ENCODE measurements at places on chromosomes 3 and 15.

- DNase-seq: no peak
Observed at GRCh38 chr3:43024181-43024885, 45.2 kb downstream of the GASK1A start.

DNA sequence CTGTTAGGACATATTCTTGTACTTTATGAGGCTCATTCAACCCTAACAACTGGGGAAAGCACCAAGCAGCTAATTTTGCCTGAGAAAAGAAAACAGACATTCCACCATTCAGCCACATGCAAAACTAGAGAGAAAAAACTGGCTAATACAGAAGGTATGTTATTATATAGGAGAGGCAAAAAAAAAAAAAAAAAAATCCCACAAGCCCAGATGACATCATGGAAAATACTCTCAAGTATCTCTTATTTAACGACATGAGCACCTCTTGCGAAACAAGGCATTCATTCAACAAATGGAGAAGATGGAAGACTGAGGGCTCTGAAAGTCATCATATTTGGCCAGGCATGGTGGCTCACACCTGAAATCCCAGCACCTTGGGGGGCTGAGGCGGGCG is 61.5 kb downstream of the PRICKLE2 start:
- DNase-seq: no peak

DNA sequence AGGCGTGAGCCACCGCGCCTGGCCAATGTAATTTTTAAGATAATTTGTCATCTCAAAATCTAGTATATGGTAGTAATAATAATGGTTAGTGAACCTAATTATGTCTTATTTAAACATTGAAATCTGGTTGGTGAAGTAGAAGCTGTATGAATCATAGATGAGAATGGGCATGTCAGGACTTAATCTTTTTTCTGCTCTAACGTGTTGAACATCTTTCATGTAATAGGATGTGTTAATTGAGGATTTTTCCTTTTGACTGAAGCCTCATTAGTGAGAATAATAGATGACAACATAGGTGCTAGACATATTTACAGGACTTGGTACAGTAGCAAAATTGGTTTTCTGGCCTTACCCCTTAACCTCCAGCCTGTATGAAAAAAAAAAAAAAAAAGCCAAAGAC is 835.6 kb downstream of the IGSF11 start:
- no peak for DNase-seq

GRCh38 chr3:115022199-115022598 is 124.9 kb downstream of the ZBTB20 start:
- DNase-seq: no peak

DNA sequence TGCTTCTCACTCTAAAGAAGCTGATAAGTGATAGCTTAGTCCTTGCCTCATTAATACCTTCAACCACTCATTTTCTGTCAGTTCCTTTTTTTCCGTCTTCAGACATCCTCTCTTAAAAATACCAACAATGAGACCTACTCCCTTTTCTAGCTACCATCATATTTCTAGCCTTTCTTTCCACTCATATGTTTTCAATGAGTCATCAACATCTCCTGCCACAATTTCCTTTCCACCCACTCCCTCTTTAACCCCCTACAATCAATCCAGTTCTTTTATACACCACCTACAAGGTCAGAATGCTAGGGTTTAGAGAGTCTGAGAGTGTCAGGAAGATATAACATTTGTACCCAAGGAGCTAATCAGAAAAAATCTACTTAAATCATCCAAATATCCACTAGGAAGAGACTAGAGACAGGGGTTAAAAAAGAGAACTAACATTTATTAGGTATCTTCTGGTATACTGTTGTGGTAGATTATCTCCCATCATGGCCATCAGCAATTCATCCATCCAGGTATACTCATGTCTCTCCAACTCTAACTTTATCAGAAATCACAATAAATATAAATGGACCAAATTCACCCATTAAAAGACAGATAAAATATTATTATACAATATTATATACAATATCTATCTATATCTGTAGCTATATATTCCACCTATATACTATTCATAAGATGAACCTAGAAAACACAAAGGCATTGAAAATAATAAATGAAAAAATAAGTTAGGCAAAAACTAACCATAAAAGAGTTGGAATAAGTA is 42.5 kb downstream of the MYLK start:
- no peak for DNase-seq

- DNase-seq: no peak
Observed at GRCh38 chr3:17195856-17196604, 311.3 kb downstream of the PLCL2 start.

- DNase-seq: no peak
Observed at GRCh38 chr3:98038876-98039275, 3.8 kb upstream of the GABRR3 start.

- no peak for DNase-seq
Observed at GRCh38 chr15:41051139-41051538, 64.9 kb downstream of the INO80 start.

- DNase-seq: no peak
Observed at GRCh38 chr3:62795978-62796657, 79.1 kb downstream of the CADPS start.

GRCh38 chr15:83014205-83014653 is 2.8 kb upstream of the C15orf40 start:
- DNase-seq: no peak
